Astrocyte (in vitro differentiated cells and primary cell): ENCODE measurements at places on chromosomes 12 and 14. TPM values are rescaled to one million over a fixed set of nuclear protein-coding genes. Genes with fewer than 3 reads are reported as not detected.

DNA sequence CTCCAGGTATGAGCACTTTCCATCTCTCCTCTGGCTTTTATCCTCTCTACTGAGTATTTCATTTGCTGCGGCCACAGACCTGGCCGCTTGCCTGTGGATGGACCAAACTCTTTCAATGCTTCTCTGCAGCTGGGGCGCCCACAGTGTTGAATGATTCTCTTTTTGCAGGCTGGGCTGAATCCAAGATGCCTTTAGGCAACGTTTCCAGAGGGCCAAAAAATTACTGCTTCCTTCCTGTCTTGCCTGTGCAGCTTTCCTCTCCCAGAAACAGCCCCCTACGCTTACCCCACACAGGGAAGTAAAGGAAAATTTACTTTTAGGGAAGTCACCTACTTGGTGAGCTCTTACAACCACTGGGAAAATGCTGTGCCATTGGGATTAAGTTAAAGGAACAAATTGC is 55.6 kb upstream of the JDP2 start:
- no peak for DNase-seq

GRCh38 chr14:102239231-102239630 is 65.7 kb downstream of the MOK start:
- DNase-seq: no peak

GRCh38 chr12:100069795-100070194 is 72.9 kb downstream of the BLTP3B start:
- DNase-seq: no peak

- DNase-seq: no peak
Measured at GRCh38 chr14:24198814-24199524, 3.7 kb upstream of the TM9SF1 start.

RNASE4 gene
- 6.3 and 9.3 TPM in 2 replicates for total RNA-seq

DEGS2 gene
- total RNA-seq: 0.07 TPM in 1 of 2 replicates, not detected in the other
